ENCODE measurements at places on chromosomes 3 and 15.

DNA sequence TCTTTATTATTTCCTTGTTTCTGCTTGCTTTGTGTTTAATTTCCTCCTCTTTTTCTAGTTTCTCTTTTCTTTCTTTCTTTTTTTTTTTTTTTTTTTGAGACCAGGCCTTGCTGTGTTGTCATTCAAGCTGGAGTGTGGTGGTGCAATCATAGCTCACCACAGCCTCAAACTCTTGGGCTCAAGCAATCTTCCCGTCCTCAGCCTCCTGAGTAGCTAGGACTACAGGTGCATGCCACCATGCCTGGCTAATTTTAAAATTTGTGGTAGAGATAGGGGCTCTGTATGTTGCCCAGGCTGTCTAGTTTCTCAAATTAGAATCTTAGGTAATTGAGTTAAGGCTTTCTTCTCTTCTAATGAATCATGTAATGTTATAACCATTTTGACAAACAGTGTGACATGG lies 22.4 kb downstream of the SLMAP start:
- no peak for DNase-seq

DNA sequence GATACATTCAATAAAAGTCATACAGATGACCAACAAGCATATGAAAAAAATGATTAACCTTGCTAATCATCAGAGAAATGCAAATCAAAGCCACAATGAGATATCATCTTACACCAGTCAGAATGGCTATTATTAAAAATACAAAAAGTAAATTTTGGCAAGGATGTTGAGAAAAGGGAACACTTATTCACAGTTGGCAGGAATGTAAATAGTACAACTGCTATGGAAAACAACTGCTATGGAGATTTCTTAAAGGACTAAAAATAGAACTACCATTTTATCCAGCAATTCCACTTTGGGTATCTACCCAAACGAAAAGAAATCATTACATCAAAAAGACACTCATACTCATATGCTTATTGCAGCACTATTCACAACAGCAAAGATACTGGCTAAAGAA lies 1121.8 kb downstream of the TBL1XR1 start:
- DNase-seq, result peak; percentile 35

DNA sequence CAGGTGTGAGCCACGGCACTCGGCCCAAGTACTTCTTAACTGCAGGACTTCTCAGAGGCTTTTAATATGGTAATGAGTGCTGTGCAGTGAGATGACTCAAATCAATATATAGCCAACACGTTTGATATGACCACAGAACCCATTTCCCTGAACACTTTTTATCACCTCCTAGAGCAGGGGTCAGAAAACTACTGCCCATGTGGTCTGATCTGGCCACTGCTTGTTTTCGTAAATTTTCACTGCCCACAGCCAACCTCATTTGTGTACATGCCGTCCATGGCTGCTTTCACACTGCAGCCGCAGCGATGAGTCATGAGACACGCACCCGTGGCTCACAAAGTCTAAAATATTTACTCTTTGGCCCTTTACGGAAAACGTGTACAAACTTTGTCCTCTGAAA lies 179.2 kb downstream of the RORA start:
- DNase-seq, result no peak

- no peak for DNase-seq
Observed at GRCh38 chr3:196175722-196176121, 35.5 kb downstream of the ZDHHC19 start.

GRCh38 chr3:134709561-134710312 lies 58.9 kb upstream of the KY start:
- DNase-seq, result no peak

- no peak for DNase-seq
Observed at GRCh38 chr3:184986366-184986889, 166.4 kb downstream of the C3orf70 start.

DNA sequence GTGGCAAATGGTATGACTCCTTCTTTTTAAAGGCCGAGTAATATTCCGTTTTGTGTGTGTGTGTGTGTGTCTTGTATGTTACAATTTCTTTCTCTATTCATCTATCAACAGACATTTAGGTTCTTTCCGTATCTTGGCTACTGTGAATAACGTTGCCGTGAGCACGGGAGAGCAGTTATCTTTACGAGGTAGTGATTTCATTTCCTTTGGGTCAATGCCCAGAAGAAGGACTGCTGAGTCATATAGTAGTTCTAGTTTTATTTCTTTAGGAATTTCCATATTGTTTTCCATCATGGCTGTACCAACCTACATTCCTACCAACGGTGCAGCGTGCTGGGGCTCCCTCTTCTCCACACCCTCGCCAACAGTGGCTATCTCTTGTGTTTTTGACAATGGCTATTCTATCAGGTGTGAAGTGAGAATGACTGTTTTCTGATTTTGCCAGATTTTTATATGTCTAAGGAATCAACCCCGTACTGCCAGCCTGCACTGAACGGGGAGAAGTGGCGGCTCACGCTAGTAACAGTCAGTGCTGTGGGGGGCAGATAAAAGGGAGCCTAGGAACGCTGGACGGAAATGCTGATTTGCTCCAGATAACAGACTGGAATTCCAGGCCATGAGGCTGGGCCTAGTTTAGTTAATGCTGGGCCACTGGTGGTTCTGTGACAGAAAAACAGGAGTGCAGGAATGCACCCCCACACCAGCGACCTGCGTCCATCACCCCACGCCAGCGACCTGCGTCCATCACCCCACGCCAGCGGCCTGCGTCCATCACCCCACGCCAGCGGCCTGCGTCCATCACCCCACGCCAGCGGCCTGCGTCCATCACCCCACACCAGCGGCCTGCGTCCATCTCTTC lies 168.1 kb downstream of the XXYLT1 start:
- no peak for DNase-seq

DNA sequence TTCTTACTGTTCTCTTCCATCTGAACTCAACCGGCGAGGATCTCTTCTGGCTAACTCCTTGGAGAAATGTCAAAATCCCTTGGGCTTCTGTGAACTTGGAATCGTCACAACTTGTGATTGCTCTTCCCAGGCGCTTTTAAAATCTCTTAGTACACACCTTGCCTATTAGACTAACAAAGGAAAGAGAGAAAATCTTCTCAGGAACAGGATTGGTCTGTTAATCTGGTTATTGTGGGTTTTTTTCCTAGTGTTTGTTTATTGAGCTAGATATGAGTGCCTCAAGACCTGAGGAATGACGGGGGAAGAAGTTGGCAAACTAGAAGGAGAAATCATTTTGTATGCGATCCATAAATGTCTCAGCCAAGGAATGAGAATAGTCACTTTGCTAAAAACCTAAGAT lies at the start of gene ATP13A5:
Gene ATP13A5 (minus strand): TSS at position 48 of the 400 bp plus-strand sequence. CDS start 28 bp downstream, at position 20.
- DNase-seq, result no peak

DNA sequence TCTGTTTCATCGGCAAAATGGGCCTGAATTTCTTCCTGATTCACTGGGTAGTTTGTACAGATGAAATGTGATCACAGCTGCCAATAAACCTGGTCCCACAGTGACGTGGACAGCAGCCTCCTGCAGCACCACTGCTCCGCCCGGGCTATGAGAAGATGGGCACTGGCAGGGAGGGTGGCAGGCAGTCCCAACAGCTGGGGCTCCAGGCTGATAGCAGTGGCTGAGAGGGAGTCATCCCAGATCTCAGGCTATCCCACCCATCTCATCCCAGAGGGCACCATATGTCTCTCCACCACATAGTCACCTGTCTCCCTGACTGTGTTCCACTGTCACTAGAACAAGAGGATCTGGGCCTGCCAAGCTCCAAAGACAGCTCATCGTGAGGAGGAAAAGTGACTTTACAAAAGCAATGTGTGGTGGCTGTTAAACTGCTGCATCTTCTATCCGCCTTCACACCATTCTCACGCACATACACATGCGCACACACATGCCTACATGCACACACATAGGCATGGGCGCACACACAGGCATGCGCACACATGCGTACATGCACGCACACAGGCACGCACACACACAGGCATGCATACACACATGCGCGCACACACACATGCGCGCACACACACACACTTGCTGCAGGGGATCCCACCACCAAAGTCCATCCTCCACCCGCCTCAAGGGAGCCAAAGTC lies 46.2 kb downstream of the RGMA start:
- DNase-seq, result no peak

GRCh38 chr3:190303884-190304283 lies 18.4 kb downstream of the CLDN1 start:
- no peak for DNase-seq

DNA sequence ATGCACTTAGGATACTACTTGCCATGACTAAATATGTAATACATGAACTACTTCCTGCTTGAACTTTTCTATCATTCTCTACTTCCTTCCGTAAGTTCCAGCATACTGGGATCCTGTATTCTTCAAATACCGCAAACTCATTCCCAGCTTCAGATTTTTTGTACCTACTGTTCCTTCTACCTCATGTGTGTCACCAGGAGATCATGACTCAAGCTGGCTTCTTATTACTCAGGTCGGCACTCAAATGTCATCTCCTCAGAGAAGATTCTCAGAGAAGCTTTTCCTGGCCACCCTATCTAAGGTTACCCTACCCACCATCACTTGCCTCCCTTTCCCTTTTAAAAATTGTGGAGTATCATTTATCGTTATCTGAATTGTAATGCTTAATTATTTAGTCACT lies 66.7 kb downstream of the RFX7 start:
- no peak for DNase-seq

DNA sequence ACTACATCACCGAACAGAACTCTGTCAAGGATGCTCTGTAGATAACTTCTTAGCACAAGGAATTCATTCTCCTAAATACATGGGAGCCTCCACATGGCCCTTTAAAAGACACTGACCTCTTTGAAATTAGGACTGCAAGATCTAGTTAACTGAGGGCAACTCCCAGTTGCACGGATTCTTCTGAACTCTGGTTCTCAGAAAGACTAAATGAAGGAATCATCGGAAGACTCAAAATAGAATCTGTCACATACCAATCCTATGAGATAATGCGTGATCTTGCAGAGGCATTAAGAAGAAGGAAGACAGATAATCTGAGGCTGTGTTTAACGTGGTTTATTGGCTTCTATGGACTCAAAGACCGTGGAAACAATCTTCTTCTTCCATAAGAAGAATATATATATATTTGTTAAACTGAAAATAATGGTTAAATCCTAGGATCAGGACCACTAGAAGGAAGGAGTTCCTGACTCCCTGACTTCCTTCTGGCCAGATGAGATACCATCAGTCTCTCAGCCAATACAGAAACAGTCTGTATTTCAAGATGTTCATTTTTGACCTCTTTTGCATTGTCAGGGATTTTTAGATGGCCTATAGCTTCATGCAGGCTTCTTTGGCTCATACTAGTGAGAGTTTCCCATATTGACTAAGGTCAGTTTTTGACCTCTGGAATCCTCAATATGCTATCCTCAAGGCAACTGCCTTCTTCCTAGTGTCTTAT lies 33.9 kb upstream of the TBC1D23 start:
- DNase-seq, result no peak

DNA sequence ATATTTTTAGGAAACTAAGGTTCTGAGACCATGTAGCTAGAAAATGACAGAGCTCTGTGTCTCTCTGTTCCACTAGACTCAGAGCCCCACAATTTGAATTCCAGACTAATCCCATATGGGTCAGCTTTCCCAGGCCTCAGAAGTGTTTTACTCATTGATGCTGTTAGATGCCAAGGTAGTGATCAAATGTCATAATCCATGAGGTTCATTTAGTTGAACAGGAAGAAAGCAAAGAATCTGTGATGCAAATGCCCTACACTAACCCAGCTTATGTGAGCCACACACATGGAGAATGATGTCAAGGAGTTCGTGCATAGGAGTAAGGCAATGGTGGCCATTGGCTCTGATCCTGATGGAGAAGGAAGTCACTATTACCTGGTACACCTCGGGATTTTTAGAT lies 363.4 kb upstream of the RARB start:
- no peak for DNase-seq

- DNase-seq, result no peak
Observed at GRCh38 chr15:82750831-82751180, 41.1 kb upstream of the AP3B2 start.

- DNase-seq, result no peak
Observed at GRCh38 chr15:69484837-69485236, 32.2 kb downstream of the RPLP1 start.

DNA sequence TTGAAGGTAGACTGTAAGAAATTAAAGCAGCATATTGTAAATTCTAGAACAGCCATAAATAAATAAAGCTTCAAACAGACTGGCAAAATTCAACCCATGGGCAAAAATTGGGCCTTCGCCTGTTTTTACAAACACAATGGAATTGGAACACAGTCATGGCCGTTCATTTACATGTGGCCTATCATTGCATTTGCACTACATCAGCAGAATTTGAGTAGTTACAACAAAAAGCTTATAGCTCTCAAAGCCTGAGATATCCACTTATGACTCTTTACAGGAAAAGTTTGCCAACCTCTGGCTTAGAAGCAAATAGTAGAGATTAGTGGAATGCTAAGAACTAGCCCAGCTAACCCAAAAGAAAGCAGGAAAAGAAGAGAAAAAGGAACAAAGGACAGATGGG lies 139.6 kb upstream of the SKOR1 start:
- no peak for DNase-seq

DNA sequence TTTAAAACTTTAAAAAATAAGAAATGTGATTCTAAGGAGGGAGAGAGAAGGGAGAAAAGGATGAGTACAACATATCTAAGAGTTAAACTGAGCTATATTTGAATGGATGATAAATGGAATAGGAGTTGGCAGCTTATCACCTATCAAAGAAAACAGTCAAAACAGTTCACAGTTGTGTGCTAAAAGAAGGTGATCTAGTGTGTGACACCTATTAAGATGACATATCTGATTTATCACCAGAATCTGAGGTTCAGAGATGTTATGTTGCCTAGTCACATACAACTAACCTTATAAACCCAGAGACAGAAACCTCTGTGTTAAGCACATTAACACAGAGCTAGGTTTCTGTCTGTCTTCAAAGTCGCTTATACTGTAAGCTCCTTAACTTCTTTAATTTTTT lies 3.0 kb downstream of the ATP13A3 start:
- DNase-seq, result no peak

GRCh38 chr3:21665444-21666100 lies 85.4 kb downstream of the ZNF385D start:
- DNase-seq, result no peak

GRCh38 chr3:113630956-113631542 lies 65.4 kb downstream of the USF3 start:
- DNase-seq, result no peak

DNA sequence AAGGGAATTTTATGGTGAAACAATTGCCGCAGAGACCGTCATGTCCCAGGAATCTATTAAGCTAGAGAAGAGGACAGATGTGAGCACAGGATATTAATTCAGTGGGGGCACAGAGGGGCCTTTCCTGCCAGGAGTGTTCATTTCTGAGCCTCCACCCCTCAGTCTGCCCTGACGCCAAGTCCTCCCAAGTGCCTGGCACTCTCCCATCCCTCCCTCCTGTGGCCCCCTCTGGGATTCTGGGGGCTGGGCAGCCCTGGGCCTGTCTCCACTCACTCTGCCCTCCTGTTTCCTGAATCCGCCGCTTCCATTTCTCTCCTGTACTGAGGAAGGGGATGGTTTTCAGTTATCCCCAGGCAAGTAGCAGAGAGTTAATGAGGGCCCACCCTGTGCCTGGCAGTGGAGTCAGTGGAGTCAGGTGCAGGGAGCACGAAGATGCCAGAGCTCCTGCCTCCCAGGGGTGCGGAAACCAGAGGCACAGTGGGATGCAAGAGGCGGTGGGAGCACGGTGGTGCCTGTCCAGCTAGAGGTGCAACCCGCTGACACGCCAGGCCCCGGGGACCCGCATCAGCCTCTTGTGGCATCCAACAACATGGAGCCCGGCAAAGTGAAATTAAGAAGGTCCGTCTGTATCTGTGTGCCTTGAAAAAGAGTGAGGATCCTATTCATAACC lies 212.5 kb downstream of the XXYLT1 start:
- DNase-seq, result no peak

GRCh38 chr3:160677459-160677881 lies 510 bp downstream of the ARL14 start:
- no peak for DNase-seq

All from NCI-H1105 treated with DMSO at 0.1 percent for 48 hours (cell line).